NT2/D1 (cell line): ENCODE measurements at places on chromosomes 1 and 21.

DNA sequence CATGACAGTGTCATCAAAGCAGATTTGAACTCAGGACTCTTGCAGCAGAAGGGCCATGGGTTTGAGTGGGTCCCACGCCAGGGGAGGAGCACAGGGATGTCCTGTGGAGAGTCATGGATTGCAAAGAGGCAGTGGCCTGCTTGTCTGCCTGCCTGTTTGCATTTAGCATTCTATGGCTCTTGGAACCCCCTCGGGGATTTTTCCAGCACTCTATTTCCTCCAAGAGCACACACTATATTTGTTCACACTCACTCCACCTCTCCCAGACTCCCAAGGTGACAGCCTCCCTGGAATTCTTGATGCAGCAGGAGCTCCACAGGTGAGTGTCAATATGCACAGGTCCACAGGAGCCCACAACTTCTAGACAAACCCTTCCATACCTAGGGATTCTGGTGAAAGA lies 73.1 kb upstream of the LRRN2 start:
- no peak for DNase-seq

DNA sequence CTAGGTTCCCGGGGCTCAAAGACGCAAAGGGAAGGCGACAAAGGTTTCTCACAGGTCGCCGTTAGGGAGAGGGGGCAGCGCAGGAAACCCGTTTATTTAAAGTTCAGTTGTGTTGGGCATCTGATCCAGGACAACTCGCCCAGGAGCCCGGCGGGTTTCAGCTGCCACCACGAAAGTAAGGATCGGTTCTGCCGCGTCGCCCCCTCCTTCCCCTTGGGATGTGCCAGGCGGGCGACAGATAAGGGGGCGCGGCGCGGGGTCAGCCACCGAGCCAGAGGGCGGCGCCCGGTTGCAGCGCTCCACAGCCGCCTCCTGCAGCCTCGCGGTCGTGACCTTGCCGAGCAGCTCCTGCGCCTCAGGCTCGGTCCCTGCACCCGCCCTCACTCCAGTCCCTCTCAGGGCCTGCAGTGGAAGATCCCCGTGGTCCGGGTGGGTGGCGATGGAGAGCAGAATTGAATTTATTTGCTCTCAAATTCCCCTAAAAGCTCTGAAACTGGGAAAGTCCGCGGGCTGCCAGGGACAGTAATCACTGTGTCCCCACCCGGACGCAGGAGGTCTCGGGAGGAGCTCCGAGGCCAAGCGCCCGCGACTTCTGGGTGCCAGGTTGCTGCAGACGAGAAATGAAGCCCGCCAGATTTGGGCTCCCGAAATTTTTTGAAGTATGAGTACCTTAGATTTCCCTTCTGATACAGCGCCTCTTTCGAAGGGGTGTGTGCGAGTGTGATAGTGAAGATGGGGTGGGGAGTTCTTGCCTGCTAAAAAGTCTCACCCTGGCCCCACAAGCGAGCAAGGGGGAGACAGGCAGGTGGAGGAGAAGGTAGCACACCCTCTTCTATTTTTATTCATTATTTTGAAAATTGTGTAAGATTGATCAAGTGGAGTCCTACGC lies 28.4 kb upstream of the NFIA start:
- DNase-seq = no peak

DNA sequence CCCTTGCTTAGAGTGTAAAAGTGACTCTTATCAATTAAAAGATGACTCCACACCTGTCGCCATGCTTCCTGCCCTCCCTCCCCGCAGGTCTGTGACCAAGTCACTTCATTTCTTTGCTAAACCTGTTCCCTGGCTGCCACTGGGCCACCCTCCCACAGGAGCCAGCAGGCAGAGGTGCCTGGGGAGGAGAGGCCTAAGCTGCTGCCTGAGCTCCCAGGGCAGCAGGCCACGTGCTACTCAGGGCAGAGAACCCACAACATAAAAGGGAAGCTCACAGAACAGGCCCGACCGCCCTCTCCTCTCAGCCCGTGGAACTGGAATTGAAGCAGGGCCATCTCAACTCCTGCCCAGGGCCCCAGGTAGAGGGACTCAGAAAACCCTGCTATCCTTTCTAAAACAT lies 4.9 kb downstream of the C1orf198 start:
- DNase-seq = no peak

GRCh38 chr21:31713973-31714740 lies 17.8 kb downstream of the SCAF4 start:
- DNase-seq = no peak

- DNase-seq = no peak
Measured at GRCh38 chr1:9263984-9264872, 28.5 kb upstream of the SPSB1 start.

GRCh38 chr1:170881268-170882265 lies 53.8 kb upstream of the MROH9 start:
- DNase-seq = no peak

DNA sequence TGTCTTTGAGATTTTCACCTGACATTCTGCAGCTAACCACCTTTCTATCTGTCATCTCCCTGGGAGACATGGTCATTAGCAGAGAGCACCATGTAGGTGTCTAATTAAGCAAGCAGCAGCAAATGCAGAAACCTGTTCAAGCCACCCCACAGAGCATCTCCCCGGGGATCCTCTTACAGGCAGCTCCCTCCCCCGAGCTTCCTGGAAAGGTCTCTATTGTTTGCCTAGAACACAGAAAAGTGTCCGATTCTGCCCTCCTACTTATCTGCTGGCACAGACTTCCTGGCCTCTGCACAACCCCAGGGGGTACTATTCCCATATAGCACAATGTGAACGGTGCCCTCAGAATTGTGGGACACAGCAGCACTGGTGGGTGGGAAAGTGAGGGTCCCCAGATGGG lies 46.1 kb downstream of the PLEKHA6 start:
- no peak for DNase-seq

- no peak for DNase-seq
Measured at GRCh38 chr1:213369465-213369864, 318.4 kb downstream of the RPS6KC1 start.

DNA sequence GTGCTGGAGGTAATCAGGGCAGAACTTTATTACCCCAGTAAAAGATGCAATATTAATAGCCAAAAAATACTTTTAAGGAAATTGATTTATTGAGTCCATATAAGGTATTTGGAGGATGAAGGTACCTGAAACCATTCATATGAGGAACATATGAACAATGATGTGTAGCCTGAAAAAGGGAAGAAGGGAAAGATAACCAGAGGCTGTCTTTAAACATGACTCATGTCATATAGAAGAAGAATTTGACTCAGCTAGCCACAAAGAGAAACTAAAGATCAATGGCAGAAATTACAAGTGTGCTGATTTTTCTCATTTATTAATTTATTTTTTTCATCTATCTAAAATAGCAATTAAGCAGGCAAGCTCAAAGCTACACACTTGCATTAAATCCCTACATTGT lies 136.2 kb upstream of the DUSP10 start:
- no peak for DNase-seq

GRCh38 chr1:66302184-66302742 lies 231.7 kb upstream of the SGIP1 start:
- DNase-seq = no peak

DNA sequence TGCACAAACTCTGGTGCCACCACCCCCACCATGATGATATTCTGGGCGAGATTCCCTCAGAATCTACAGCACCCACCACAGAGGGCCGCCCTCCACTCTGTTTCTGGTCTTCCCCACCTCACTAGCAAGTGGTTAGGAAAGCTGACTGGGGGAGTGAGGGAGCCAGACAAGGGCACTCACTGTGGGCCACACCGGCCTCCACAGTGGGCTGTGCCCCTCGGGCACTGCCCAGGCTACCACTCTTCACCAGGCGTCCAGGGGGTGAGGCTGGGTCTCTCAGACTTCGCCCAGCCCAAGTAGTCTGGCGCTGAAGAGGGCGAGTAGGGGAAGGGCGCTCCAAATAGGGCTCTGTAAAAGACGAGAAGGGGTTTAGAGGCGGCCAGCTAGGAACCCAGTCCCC lies 11.2 kb upstream of the GATAD2B start:
- no peak for DNase-seq
